ENCODE measurements at places on chromosomes 1 and 21. TPM values are rescaled to one million over a fixed set of nuclear protein-coding genes. Genes with fewer than 3 reads are reported as not detected.

DNA sequence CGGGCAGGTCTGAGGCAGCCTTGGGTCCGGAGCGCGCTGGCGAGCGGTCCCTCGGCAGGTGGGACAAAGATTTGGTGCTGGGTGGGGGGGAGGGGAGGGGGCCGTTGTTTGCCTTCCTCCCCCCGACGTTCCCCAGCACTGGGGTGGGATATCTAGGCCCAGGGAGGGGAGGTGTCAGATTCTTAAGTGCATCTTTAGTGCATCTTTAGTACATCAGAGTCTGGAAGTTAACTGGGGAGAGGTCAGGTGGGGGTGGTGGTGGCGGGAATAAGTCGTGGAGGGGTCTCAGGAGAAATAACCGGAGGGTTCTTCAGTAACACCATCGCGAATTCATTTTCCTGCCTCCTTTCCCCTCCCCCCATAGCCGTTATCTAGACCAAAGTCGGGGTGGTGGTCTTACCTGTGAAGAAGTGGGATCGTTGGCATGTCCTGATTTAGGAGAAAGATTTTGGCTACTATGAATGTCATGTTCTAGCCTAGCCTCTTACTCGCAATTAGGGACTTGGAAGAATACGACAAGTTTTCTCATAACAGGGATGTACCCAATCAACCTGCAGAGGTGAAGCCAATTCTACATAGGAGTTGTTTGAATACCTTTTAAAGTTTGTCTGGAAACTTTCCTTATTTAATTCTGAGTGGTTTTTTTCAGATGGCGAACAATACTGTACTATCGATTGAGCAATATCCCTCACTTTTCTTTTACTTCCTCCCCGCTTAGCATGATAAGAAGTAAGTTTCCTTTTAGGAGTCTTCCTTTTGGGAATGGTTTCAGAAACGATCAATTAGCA lies 886 bp downstream of the ZMYM4 start:
- DNase-seq = peak; percentile 39

- DNase-seq = no peak
These were observed 56.7 kb downstream of the SPSB1 start for GRCh38 chr1:9349331-9349851.

GRCh38 chr1:212674872-212675271 lies 24.8 kb downstream of the BATF3 start:
- no peak for DNase-seq

DNA sequence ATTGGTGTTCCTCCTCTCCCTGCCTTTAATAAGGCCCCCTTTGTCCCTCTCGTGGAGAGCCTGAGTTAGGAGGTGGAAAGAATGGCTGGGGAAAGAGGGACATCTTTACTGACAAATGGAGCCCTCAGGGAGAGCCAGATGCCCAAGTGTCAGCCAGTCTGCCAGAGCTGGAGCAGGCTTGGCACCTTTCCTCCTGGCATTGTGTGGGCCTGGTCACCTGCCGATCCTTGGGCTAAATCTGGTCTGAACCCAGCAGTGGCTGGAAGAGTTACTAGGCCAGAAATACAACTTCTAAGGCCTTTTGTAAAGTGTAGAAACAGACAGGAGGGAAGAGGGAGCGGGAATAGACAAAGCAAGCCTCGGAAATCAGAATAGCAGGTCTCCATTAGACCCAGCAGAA lies 24.9 kb downstream of the VANGL1 start:
- no peak for DNase-seq

DNA sequence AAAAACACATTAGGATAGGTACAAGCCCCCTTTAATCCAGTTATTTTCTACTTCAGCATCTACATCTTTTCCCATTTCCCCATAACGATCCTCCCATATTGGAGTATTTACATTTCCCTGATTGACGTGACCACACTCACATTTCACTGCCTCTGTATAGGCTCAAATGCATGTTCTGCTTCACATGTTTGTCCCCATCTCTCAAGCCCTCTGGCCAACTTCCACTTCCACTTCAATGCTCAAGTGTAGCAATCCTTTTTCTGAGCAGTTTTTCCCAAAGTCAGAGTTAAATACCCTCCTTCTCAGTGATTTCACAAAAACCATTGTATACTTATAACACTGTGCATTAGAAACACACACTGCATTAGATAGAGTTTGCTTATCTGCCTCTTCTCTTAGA lies 61.8 kb upstream of the TTLL7 start:
- DNase-seq = no peak

GRCh38 chr21:41136286-41136685 lies 31.7 kb upstream of the BACE2 start:
- no peak for DNase-seq

DNA sequence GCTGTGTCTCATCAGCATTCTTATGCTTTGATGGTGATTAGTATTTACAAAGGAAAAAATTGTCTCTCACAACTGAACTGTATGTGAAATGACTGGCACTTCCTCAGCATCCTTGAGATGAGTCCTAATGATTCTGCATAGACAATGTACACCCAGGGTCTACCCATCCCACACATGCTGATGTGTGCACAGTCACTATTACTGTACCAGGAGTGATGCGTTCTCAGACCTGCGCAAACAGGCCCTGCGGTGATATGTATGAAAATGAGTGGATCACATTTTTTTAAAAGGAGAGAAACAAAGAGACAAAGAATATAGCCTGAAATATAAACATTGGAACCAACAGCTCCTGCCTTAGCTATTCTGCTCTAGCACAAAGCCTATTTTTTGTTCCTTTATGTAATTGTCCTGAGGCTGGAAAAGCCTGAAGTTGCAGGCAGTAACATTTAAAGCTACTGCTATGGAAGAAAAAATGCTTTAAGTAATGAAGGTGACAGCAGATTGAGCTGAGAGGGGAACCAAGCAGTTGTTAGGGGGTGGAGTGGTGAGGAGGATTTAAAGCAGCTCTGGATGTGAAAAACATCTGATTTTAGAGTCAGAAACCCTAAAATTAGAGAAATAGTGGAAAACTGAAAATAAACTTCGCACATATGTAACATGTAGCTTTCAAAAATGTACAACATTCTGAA lies 5.5 kb downstream of the RCAN1 start:
- no peak for DNase-seq

GRCh38 chr1:10648689-10649516 lies 147.5 kb downstream of the CASZ1 start:
- DNase-seq = no peak

DNA sequence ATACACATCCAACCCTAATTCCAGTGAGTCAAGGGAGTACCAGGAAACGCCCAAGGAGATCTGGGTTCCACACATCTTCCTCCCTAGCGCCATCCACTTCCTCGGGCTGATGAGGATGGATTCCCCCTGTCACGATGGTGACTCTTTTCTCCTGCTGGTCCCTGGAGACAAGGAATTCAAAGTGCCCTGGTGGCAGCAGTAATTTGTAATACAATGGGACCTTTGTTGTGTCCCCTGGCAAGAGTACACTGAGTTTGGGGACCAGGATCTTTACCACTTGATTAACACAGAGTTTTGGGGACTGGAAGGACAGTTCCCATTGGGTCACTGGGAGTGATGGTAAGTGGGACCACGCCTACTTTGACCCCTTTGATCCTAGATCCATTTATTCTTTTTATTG lies 9.4 kb upstream of the JAK1 start:
- DNase-seq = no peak

GRCh38 chr1:90155721-90156487 lies 161.0 kb downstream of the ZNF326 start:
- no peak for DNase-seq

DNA sequence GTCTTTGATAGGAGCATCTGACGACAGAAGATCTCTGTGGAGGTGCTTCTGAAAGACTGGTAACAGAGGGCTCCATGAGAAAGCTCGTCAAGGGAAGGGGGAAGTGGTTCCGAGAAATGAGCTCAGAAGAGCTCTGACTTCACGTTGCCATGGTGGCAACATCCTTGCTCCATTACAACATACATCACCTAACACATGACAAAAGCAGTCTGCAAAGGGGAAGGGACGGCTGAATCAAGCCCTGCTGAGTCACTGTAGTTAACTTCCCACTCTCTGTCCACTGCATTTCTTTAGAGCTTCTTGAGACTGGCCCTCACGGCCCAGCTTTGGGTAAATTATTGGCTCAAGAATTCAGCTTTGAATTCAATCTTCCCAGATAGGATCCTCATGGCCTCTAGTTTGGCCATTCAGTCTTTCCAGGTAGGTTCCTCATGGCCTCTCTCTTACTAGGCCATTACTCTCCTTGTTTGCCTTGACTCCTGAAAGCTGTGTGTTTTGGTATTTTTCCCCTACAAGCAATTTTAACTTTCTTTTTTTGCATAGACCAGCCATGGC lies 88.0 kb upstream of the ZNF648 start:
- DNase-seq = no peak

DNA sequence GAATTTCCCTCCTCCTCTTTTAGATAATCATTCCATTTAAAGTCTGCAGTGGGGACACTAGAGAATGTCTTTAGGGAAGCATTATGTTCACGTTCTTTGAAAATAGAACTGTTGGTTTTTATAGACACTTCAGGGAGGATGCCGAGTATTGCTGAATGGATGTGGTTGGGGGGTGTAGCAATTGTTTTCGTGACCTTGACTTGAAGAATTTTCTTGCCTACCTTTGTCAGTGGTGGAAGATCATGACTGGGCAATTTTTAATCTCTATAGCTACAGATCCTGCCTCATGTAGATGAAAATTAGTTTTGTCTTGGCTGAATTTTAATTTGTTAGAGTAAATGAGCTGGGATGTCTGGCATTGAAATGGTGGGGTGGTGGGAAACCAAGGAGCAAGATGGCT lies 3.8 kb downstream of the SMG7 start:
- DNase-seq = no peak

DNA sequence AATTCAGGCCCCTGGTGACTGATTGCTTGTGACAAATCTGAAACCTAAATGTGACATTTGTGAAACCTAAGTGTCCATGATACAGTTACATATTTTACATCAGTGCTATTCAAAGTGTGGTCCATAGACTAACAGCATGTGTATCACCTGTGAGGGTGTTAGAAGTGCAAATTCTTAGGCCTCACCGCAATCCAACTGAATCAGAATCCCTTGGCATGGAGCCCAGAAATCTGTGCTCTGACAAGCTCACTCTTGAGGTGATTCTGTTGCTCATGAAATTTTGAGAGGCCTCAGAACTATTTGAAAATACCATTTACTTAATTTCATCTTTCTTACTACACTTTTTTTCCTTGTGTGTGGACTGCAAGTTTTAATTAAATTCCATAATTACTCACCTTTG lies 587.9 kb downstream of the ADGRL2 start:
- DNase-seq = peak; percentile 10

GRCh38 chr1:6267686-6268322 lies 6.9 kb upstream of the GPR153 start:
- DNase-seq = no peak

- DNase-seq = peak; percentile 71
These were observed 824.7 kb downstream of the USP25 start for GRCh38 chr21:16554503-16554902.

The TSSK3 gene
- polyA plus RNA-seq = 0.65 TPM

The ASTN1 gene
- polyA plus RNA-seq = not detected

The LRRC7 gene
- polyA plus RNA-seq = 0.56 TPM

The F13B gene
- polyA plus RNA-seq = not detected
